ENCODE measurements at places on chromosomes 6 and 20.
A peak's percentile ranks its signal among the peaks of the same experiment; 100 is the strongest.

DNA sequence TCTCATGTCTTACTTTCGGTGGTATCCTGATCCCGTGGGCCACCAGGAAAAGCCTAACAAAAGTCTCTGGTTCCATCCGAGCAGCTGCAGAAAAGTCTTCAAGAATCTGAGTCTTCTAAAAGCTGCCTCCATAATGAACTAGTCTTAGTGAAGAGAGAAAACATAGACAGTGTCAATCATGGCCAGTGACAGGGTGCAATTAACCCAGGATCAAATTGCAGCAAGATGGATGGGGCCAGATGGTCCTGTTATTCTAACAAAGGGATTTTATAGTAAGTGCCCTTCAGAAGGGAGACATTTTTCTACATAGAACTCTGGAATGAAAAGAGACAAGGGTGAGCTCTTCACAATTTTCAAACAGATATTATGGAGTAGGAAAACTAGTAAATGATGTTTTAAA, 281.6 kb upstream of the ZFP64 start:
- no peak for DNase-seq

DNA sequence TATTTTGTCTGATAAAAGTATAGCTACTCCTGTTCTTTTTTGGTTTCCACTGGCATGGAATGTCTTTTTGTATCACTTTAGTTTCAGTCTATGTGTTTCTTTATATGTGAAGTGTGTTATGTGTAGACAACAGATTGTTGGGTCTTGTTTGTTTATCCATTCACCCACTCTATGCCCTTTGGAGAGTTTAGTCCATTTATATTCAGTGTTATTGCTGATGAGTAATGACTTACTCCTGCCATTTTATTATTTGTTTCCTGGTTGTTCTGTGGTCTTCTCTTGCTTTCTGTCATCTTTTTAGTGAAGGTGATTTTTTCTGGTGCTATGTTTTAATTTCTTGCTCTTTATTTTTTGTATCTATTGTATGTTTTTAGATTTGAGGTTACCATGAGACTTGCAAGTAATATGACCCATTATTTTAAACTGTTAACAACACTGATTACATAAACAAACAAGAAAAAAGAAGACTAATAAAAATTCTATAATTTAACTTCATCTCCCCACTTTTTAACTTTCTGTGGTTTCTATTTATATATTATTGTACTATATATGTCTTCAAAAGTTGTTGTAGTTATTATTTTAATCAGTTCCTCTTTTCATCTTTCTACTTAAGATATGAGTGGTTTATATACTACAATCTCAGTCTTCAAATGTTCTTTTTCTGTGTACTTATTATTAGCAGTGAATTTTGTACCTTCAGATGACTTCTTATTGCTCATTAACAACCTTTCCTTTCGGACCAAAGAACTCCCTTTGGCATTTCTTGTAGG, 323.4 kb downstream of the BTBD9 start:
- no peak for DNase-seq

DNA sequence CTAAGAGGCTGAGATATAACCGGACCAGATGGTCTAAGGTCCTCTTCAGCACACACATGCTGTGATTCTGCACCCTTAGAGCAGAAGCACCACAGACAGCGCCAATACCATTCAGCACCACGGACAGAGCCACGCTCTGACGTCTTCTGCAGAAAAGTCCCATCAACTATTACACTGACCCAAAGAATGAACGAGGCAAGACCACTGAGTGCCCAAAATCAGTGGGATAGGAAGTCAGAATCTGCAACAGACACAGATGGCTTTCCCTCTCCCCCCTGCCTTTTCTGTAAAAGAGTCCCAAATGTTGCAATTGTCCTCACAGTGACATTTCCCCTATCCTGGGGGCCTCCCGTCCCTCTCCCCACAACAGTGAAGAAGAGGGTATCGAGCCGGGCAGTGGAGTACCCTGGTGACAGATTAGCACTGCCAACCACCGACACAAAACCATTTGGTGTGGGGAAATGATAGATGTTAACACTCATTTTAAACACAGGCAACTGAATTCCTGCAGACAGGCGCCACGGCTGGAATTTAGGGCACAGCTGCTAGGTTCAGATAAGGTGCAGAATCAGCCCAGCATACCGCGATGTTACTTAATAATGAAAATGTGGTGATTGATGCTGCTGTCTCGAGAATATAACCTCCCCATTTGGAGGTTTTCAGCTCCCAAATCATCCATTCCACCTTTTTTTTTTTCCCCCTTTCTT, 66.6 kb upstream of the CTNNBL1 start:
- DNase-seq, result peak; percentile 79

GRCh38 chr6:122012578-122012977, 386.9 kb upstream of the HSF2 start:
- DNase-seq, result no peak

GRCh38 chr6:135331002-135331401, 149.9 kb downstream of the MYB start:
- no peak for DNase-seq

GRCh38 chr6:25083784-25084507, 148.2 kb upstream of the RIPOR2 start:
- DNase-seq, result no peak

- no peak for DNase-seq
Measured at GRCh38 chr6:34190504-34191122, 44.7 kb upstream of the GRM4 start.

DNA sequence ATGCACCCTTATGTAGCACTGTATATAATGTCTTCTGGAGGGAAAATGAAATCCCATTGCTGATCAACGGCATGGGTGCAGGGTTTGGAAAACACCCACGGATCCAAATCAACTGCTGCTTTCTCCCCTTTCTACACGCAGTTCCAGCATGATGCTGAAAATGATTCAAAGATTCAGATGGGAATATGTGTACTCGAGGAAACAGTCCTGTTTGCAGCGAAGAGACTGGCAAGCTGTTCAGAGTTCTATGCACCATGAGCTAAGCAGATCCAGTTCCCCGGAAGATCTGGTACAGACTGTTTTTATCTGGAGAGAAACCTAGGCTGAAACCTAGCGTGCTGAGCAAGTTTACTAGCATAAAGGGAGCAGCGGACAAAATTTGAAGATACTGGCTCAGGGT, 47.9 kb upstream of the CDH4 start:
- no peak for DNase-seq

- no peak for DNase-seq
Measured at GRCh38 chr20:5342021-5342420, 25.3 kb upstream of the PROKR2 start.

- DNase-seq, result peak; percentile 79
Measured at GRCh38 chr6:73969971-73970970, 274.3 kb downstream of the CD109 start.

- DNase-seq, result no peak
Measured at GRCh38 chr6:10723567-10723881, 654 bp downstream of the TMEM14C start.

GRCh38 chr6:77430504-77430903, 32.8 kb downstream of the HTR1B start:
- no peak for DNase-seq

DNA sequence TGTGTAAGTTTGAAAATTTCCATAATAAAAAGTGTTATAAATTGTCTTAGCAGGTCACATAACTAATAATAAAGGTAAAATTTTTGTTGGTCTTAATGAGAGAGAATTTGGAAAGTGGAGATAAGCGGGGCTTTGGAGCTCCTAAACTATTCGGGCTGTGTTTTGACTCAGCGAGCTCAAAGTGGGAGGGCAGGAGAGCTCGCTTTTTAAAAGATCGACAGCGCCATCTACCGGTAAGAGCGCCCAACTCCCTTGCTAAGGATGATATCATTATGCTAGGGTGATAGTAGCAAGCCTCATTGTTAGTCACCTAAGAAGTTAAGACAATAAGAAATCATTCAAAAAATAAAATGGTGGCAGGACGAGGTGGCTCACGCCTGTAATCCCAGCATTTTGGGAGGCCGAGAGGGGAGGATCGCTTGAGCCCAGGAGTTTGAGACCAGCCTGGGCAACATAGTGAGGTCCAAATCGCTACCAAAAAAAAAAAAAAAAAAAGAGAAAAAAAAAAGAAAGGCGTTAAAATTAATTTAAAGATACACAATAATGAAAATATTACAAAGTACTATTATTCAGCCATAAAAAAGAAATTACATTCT, 24.8 kb downstream of the C6orf15 start:
- DNase-seq, result peak; percentile 91

GRCh38 chr20:61352346-61353260, 100.5 kb downstream of the CDH4 start:
- DNase-seq, result no peak

- peak; percentile 21 for DNase-seq
Measured at GRCh38 chr6:68343901-68344300, 291.2 kb upstream of the ADGRB3 start.

DNA sequence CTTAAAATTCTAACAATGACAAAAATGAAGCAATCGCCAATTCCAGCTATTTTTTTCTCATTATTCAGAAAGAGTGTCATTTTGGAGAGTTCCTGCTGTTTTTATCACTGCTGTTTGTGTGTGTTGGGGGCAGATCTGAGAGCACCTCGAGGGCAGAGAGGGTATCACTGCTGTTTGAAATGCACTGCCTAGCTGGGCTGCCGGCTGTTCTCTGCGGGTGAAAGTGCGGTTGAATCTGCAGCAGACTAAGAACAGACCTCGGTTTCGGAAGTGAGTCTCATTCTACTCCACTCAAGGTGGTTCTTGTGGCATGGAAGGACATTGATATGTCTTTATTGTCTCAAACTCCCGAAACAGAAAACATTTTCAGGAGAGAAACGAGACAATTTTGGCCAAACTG, 18.3 kb downstream of the INSM1 start:
- no peak for DNase-seq

- DNase-seq, result no peak
Measured at GRCh38 chr6:111354758-111355555, 128.1 kb downstream of the REV3L start.

DNA sequence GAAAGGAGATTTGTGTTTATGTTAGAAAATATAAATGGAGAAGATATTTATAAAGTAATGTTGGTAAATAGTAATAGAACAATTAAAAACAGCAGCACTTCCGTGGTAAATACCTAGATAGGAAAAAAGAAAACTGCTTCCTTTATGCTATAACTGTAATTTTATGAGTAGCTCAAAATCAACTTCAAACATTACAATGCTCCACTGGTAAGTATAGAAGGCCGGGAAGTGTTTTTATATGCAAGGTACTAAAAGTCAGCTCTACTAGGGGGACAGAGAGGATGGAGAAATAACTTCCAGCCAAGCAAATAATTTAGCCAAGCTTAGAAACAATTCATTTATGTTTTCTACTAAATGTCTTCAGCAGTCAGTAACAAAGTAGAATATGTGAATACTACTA, 56.7 kb downstream of the ARHGAP18 start:
- no peak for DNase-seq
